ENCODE measurements at places on chromosomes 2 and 18.
A peak's percentile ranks its signal among the peaks of the same experiment; 100 is the strongest.

DNA sequence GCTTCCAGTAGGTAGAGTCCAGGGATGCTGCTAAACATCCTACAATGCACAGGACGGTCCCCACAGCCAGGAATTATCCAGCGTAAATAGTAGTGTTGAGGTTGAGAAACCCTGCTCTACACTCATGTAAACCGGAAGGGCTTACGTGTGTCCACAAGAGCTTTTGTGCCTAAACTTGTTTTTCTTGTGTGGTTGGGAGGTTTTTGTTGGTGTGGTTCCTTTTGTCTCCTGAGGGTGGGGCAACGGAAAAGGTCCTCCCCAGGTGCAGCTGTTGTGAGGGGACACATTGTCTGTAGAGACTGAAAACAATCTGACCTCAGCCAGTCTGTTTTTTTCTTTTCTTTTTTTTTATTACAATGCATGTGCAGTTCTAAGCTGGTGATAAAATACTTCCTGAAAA, 72.7 kb upstream of the MGAT5 start:
- DNase-seq, result peak; percentile 31

DNA sequence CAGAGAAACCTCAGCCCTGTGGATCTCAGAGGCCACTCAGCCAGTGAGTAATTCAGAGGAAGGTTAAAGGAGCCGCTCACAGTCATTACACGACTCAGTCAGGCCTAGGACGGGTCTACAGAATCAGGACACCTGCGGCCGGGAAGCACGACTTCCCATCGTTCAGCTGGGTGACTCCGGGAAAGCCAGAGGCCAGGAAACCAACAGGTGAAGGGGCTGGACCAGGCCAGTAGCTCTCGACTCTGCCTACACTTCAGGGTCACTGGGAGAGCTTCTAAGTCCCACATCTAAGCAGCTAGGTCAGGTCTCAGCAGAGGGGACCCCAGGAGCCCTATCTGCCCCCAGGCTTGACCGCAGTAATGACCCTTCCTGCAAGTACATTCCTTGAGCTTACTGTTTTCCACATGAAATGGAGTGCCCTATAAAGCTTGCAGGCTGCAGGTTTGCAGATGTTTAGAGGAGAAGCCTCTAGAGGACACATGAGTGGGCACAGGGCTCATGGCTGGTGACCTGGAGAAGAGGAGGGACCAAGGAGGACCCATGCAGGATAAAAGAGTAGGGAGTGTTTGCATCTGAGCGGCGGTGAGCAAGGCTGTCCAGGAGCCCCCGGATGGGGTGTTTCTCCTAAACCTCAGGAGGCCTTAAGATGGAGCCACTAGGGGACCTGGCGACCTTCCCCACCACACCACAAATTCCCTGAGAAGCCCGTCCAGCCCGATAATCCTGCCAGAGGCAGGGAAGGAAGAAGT, 9.5 kb downstream of the DIPK1C start:
- no peak for DNase-seq

DNA sequence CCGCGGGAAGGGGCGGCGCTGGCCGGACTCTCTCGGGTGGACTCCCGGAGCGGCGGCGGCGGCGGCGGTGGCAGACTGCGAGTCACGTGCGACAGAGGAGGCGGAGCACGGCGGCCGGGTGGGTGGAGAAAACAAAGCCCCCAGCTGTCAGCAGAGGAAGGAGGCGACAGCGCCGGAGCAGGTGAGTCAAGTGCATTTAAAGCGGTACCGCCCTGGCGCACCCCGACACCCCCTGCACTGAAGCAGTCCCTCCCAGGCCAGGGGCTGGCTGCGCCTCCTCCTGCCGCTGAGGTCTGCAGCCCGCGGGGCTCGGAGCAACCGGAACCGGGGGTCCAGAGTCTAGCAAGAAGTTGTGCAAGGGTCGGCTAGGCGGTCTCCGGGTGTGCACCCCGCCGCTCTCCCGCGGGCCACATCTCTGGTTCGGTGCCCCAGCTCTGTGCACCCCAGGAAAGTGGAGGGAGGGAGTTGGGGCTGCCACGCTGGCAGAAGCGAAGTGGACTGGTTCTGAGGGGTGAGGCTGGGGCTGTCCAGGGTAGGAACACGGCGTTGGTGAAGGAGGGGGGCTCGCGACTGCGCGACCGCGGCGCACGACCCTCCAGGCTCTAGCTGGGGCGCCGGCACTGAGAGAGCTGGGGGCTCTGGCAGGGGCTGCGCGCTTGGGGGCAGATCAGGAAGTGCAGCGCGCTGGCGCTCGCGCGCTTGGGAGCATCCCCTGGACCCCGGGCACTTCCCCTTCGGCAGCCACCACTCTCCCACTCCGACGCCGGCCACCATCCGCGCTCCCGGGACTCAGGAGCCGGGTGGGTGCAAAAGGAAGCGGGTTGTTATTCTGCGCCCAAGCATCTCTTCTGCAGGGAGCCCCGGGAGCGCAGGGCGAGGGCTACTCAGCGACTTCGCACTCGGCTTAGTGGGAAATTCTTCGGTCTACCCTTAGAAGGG, 64.0 kb upstream of the MAPRE2 start:
- peak; percentile 76 for DNase-seq

DNA sequence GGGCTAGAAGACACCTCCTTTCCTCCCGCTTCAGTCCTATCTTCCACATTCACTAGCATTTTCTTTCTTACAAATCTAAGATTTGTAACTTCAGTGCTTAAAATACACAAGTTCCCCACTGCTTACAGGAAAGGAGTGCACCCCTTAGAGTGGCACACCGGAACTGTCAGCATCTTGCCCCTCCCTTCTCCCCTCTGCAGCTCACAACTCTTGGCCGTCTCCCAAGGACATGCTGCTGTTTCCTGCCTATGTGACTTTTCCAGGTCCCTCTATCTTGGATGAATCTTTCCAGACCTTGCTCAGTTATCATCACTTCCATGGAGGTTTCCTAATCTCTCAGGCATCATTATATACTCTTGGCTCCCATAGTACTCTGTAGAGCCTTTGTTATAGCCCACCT, 334.8 kb downstream of the CELF4 start:
- no peak for DNase-seq

DNA sequence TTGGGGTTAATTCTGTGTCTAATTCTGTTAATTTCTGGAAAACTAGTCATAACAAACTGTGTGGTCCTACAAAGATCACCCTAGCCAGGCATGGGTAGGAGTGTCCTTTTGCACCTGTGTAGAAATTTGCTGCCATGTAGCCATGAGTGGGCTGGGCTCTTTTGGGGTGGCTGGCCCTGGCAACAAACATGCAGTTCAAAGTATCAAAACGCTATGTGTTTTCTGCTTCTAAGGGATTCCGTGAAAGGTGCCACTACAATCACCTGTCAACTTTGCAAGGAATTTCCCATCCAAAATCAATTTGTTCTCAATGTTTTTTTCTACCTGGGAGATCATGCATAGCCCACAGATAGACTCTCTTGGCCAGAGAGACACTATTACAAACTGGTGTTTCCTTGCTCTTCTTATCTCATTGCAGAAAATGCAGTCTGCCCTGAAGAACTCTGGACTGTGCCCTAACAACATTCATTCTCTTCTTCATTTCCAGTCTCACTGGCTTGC, 537.7 kb upstream of the ID2 start:
- no peak for DNase-seq

DNA sequence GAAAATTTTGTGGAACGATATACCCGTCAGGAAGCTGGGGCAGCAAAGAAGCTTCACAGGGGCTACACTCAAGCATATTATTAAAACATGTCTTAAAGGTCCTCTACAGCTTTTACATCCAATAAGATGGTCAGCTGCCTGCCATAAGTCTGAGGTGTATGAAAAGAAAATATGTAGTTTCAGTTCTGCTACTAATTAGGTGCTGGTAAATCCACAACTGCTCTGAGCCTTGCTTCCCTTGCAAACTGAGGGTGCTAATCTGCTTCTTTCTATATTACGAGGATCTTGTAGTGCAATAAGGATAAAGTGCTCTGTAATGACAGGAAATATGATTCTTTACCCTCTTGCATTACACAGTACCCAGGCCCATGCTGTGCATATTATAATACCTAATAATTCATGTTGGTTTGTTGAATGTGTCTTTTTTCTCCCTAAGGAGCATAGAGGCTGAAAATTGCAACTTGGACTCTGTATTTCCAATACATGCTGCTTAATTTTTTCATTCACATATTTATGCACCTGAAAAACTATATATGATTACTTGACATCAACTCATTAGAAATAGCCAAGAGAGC, 14.5 kb upstream of the SLC8A1 start:
- DNase-seq, result no peak

- no peak for DNase-seq
These were observed 163.6 kb downstream of the AGPS start for GRCh38 chr2:177556153-177556552.

- no peak for DNase-seq
These were observed 523.9 kb upstream of the MEX3C start for GRCh38 chr18:51721388-51721787.

- DNase-seq, result no peak
These were observed 40.9 kb upstream of the STPG4 start for GRCh38 chr2:47196046-47196445.

DNA sequence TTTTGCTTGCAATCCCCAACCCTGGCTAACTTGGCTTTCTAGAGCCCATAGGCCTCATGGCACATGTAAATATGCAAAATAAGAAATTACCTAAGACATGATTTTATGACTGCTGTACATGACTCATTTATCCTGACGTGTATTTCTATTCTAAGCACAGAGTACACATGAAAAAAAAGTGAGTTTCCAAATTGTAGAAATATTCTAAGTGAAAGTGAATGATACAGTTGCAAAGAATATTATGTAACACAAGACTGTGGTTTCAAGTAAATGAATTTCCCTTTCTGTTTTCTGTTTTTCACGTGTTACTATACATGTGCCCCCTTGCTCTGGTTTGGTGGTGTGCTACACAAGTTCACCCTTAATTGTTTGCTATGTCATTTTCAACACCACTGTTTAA, 162.4 kb downstream of the LRP1B start:
- DNase-seq, result no peak

DNA sequence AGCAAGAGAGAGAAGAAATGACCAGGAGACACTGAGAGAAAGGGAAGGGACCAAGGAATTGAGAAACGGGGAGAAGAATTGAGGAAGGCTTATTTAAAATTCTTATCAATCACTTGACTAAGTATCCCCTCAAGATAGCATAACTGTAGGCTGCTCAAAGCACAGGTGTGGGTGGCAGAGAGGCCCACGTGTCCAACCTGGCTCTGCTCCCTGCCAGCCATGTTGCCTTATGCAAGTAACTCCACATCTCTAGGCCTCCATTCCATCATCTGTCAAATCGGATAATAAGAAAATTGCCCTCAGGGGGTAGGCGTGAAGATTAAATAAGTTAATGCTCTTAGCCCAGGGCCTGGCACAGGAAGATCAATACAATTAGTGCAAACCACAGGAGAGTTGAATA, 7.4 kb upstream of the NPAS2 start:
- DNase-seq, result no peak

GRCh38 chr2:149329489-149330126, 779 bp upstream of the LYPD6 start:
- DNase-seq, result no peak

DNA sequence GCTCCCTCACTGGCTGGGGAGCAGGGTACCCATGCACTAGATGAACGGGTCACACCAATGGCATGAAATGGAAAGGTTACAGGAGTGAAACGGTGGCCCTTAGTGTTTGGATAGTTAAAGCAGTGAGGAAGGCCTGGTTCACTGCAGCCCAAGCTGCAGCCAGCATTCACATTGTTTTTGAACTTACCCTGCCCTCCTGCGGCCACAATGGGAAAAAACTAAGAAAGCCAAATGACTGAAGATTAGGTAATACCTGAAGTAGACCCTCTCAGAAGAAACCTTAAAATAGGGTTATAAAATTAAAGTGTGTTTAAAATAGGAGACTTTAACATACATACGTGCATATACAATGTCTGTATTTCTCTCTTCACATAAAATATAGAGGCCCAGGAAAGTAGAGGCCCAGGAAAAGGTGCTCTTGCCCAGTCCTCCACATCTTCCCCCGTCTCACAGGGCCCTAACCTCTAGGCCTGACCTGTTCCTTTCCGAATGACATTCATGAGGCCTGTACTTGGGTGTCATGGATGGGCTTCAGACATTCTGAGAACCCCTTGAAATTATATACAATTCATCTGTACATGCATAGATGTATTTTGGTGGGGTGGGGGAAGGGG, 33.3 kb downstream of the DOK1 start:
- peak; percentile 61 for DNase-seq

DNA sequence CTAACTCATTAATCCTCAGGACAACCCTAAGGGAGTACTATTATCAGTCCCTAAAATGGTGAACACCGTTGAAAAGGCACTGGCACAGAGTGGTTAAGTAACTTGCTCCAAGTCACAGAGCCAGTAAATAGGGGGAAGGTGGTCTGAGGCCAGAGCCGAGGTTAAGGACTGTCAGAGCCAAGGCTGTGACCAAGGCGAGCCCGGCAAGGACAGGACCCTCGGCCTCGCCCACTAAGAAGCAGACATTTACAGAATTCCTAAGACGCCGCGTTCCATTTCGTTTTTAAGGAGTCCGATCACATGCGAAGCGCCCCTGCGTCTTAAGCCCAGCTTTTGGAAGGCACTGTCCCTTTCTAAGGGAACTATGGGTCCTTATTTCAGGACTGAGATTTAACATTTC, 1.1 kb downstream of the PDIA6 start:
- no peak for DNase-seq

- no peak for DNase-seq
These were observed 47.5 kb downstream of the TRIB2 start for GRCh38 chr2:12764075-12764730.

GRCh38 chr2:54899576-54900200, 150.6 kb downstream of the RTN4 start:
- no peak for DNase-seq

Measured in stimulated activated CD4-positive, alpha-beta T cell treated with anti-CD3 and anti-CD28 coated beads, Interleukin-4, amount 100 ng/mL, for 24 hours (primary cell).